ENCODE measurements at places on chromosomes 3 and 15.

DNA sequence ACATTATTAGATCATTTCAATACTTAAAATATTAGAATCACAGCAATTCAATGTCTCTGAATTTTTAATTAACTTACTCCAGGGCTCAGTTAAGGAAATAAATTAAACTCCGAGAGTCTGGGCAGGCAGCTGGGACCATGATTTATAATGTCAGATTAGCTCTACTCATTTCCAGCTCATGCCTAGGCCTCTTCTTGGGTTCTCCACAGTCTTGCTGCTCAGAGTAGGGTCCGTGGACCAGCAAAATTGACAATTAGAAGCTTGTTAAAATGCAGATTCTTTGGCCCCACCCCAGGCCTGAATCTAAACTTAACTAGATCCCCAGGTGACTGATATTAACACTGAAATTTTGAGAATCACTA is 28.2 kb downstream of the ADAMTS9 start:
- no peak for DNase-seq

GRCh38 chr3:193711964-193712598 is 119.1 kb downstream of the OPA1 start:
- DNase-seq, result no peak

DNA sequence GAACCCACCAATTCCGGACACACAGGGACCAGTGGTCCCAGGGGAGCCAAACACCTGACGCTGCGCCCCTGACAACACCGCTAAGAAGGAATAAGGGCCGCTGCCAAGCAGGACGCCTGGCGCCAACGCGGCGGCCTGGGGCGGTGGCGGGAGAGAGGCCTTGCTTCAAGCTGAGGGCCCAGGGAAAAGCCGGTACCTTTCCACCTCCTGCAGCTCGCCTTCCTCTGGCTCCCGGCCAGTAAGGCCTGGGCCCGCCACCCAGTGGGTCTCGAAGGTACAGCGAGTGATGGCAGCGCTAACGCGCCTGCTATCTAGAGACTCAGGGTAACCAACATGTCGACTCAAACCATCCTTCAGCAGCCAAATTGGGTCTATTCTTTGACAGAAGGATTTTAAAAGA is 1074.1 kb downstream of the SI start:
- DNase-seq, result no peak

GRCh38 chr3:19799887-19800286 is 134.1 kb downstream of the EFHB start:
- DNase-seq, result no peak

GRCh38 chr3:187748050-187748481 is 2.8 kb upstream of the BCL6 start:
- DNase-seq, result peak; percentile 74

DNA sequence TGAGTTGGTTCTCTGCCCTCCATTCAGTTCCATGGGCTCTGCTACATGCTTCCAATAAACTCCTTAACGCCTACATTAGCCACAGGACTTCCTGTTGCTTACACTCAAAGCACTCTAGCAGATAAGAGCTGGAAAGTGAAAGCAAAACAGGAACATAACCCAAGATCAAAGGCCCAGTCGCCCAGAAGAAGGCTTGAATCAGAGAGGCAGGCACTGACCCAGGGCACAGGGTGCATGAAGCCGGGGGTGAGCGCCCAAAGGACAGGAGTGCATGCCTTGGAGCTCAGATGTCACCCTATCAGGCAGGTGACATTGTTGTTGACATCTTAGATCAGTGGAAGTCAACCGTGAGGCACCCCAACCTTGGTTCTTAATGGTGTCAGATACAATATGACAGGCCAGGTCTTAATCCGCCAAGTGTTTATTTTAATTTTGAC is 235.1 kb downstream of the UACA start:
- no peak for DNase-seq

- DNase-seq, result no peak
Measured at GRCh38 chr3:50237133-50237651, 1.2 kb downstream of the GNAI2 start.

GRCh38 chr15:47972738-47973137 is 148.1 kb upstream of the SLC24A5 start:
- no peak for DNase-seq

GRCh38 chr3:183064475-183064874 is 34.8 kb downstream of the MCCC1 start:
- no peak for DNase-seq
